ENCODE measurements at places on chromosomes 2 and 18.

- DNase-seq = no peak
Measured at GRCh38 chr18:69401226-69401971, 711 bp downstream of the DOK6 start.

- DNase-seq = no peak
Measured at GRCh38 chr2:230184727-230185578, 34.8 kb downstream of the SP110 start.

- DNase-seq = no peak
Measured at GRCh38 chr18:23320709-23321236, 132.3 kb upstream of the RIOK3 start.

GRCh38 chr2:26269571-26270158 lies 24.9 kb downstream of the HADHB start:
- DNase-seq = no peak

GRCh38 chr2:15666861-15667808 lies 75.5 kb downstream of the DDX1 start:
- DNase-seq = no peak

GRCh38 chr2:60536746-60537145 lies 16.7 kb downstream of the BCL11A start:
- DNase-seq = no peak
